ENCODE measurements at places on chromosomes 3 and 15. TPM values are rescaled to one million over a fixed set of nuclear protein-coding genes. Genes with fewer than 3 reads are reported as not detected.

ADAMTS9 gene
- 32.1 TPM for total RNA-seq

DNA sequence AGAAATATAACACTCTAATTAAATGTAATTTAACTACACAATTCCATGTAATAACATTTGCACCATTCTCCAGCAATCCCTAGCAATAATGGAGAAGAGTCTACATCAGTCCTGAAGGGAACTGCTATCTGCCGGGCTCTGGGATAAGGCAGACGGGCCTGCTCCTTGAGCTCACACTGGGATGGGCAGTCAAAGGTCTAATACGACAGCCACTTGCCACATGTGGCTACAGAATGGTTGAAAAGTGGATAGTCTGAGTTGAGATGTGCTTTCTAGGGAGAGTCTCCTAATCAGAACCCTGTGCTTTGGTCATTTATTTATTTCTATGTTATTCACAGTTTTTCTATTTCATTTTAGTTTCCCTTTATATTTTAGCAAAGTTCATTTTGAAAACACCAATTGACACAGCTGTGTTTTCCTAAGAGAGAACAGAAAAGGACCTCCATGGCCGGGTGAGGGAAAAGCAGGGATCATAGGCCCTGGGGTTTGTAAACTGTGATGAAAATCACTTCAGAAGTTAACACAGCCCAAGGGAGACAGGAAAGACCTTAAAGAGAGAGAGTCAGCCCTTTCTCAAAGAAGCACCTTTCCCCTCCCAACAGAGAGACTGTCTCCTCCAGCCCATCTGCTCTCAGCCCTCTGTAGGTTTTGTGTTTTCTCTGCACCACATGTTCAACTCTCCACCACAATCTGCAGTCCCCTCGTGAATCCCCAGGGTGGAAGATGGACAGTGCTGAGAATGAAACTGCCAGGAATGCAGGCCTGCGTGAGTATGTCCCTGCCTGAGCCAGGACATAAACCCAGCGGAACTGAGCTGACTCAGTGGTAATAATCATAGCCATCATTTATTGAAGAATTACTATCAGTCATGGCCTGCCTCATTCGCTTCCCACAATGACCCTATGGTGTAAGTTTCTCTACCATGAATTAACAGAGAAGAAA, 11.6 kb downstream of the FSIP1 start:
- DNase-seq: no peak

HRG gene
- total RNA-seq: not detected

GOLGA8S gene
- total RNA-seq: not detected

DNA sequence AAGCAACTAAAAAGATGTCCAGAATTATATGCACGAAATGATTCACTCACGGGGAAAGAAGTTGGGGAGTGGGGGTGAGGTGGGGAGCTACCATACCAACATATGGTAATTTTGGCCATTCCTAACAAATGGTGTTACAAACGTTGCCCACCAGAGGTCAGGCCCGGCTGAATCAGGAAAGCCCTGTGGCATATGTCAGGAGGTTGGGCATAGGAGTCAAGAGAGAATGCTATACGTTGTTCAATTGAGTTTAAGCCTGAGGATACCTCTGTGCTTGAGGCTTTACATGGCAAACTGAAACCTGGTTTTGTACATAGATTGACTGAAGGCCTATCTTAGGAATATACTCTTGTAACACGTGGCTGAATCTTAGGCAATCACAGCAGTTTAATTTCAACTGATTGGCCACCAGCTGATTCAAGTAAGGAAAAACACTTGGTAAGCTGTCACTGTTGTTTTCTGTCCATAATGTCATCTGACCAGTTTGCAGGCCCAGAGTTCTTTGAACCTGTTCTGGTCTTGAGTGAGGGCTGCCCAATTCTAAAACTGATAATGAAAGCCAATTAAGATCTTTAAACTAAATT, 23.4 kb upstream of the SLC2A2 start:
- DNase-seq: peak; percentile 79

ADPRH gene
- total RNA-seq: 0.77 TPM

DNA sequence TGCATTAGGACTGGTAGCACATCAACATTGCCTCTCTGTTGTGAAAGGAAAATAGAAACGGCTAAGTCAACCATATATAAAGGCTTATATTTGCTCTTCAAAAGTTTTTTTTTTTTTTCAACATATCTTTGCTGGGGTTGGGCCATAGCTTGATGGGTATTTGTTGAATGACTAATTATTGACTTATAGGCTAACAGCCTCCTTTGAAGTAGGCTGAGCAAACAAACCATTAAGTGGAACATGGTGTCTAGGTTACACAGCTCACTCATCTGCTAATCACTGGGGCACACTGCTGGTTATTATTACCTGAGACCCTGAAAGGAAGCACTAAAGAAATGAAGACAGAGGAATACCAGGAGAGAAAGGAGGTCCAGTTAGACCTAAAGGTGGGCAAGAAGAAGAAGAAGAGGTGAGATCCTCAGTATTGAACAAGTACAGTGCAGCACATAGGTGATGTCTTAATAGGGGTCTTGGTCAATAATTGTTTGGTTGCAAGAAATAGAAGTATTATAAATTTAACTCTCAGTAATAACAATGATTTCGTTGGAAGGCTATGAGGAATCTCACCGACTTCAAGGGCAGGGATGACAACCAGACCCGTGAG, 139.4 kb downstream of the RPLP1 start:
- no peak for DNase-seq

GRCh38 chr3:28615071-28615470, 266.4 kb upstream of the AZI2 start:
- no peak for DNase-seq

SSUH2 gene
- total RNA-seq: 0.37 TPM

- no peak for DNase-seq
Observed at GRCh38 chr15:34012461-34013028, 26.5 kb downstream of the AVEN start.

DNA sequence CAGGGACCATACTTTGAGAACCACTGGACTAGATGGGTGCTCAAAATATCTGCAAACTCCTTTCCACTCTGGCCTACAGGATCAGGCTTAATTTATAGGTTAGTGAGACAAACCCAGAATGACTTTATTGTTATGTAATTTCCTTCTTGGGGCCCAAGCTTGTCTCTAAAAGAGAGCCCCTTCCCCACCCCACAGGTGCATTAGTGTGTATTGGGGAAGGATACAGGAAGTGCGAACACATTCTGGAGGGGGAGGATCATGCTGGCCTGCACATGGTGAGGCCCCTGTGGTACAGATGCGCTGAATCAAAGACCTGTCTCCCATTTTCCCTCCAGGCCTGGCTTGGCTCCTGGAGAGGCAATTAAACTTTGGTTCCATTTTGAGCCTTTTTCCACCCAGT, 273.0 kb upstream of the LRTM1 start:
- no peak for DNase-seq

DNA sequence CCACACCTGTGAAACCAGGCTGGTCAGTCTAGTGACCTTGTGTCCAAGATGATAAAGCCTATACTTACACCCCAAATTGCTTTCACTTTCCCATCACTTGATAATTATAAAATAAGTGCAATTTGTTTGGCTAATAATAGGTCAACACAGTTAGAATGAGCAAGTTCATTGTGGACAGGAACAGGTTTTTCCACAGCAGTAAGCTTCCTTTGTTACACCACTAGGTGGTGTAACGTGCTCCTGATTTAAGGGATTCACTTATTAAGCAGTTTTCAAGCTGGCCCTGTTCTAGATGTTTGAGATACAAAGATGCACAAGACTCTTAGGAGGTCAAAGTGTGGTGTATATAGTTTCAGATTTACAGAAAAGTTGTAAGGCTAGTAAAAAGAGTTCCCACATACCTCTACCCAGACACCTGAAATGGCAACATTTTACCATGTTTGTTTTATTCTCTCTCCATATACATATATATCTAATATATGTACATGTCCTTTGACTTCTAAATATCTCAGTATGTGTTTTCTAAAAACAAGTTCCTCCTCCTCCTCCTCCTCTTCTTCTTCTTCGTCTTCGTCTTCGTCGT, 6.8 kb upstream of the MFSD1 start:
- DNase-seq: peak; percentile 37

SLC28A2 gene
- total RNA-seq: not detected

TLR9 gene
- not detected for total RNA-seq

- DNase-seq: no peak
Observed at GRCh38 chr3:114709102-114709501, 415.3 kb downstream of the TIGIT start.

SLC12A8 gene
- 4.6 TPM for total RNA-seq

SLC2A2 gene
- total RNA-seq: not detected

- no peak for DNase-seq
Observed at GRCh38 chr3:173892547-173892946, 495.0 kb downstream of the NLGN1 start.

GRCh38 chr3:124121379-124122312, 129.7 kb upstream of the ROPN1 start:
- DNase-seq: no peak

- DNase-seq: peak; percentile 69
Observed at GRCh38 chr3:11944052-11944673, 60.0 kb upstream of the SYN2 start.

DTWD1 gene
- 66.0 TPM for total RNA-seq

- DNase-seq: peak; percentile 93
Observed at GRCh38 chr3:186532598-186533072, 11.5 kb downstream of the CRYGS start.

DNA sequence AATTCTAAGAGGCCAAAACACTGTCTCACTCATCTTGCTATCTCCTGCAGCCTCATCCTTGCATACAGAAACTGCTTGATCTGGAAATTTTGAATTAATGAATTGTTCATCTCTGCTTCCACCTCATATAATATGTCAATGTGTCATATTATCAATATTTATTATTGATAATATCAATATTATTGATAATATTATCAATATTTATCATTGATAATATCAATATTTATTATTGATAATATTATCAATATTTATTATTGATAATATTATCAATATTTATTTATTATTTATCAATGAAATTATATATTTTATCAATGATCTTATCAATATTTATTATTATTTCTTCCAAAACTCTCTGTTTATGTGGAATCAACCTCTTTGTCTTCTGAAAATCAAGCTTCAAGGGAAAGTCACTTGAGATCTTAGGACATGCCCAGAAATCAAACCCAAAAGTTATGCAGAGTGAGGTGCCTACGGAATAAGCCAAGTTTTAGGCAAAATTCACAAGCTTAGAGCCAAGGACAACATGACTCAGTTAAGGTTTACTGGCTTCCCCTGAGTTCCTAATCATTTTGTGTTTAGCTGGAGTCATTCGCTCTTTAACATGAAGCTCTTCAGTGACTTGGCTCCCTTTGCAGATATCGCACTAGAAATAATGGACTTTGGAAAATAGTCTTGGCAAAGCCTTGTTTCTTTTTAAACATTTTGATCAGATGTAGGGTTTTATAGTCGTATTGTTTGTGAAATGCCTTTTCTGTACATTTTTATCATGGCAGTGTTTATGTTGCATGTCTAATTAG, 297.1 kb upstream of the RARB start:
- no peak for DNase-seq

DNA sequence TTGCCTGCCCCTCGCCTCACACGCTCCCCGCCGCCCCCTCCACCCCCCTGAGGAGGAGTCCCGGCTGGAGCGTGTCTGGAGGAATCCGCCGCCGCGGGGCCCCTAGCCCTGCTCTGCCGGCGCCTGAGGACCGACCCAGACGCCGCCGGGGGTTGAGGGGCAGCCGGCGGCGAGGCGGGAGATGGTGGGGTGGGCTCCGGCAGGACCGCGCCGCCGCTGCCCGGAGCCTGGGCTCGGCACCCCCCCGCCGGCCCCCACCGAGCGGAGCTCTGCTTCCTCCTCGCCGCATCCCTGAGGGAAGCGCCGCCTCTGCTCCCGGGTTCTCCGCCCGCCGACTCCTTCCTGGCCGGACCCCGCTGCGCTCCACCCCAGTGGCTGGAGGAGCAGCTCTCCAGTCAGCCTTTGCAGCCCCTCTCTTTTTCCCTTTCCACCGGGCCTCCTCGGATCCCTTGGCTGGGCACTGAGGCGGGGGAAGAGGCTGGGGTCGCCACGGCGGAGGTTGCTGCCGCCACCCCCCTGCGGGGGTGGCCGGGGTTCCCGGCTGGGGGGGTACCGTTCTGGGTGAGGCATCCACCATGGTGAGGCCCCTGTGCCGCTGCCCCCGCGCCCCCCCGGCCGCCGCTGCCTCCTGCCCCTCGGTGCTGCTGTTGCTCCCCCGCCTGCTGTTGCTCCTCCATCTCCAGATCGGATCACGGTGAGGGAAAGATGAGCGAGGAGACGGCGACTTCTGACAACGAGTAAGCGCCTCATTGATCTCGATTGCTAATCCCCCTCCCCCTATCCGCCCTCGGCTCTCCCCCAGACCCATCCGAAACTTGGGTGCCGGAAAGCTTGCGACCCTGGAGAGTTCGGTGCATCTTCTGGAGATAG, at the start of gene SPRED1:
SPRED1 (plus strand) TSS at position 356 of the 870 bp plus-strand sequence; CDS start at position 706, 350 bp downstream.
- peak; percentile 86 for DNase-seq

DNA sequence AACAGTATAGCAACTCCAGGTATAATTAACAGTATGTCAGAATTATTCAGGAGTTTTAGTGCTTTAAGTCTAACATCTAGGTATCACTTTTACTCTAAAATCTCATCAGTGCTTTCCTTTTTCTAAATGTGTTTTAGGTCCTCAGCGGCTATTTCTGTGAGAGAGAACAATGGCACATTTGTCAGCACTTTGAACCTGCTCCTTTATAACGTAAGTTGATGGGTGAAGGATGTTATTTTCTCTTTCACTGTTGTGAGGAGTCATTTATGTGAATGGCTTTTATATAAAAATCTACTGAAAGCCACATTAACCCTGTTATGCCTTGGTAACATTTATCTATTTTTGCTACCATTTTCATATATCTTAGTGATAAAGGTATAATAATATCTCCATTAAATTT, 22.8 kb downstream of the ZPLD1 start:
- no peak for DNase-seq

GRCh38 chr15:48028712-48029111, 92.1 kb upstream of the SLC24A5 start:
- no peak for DNase-seq

DNA sequence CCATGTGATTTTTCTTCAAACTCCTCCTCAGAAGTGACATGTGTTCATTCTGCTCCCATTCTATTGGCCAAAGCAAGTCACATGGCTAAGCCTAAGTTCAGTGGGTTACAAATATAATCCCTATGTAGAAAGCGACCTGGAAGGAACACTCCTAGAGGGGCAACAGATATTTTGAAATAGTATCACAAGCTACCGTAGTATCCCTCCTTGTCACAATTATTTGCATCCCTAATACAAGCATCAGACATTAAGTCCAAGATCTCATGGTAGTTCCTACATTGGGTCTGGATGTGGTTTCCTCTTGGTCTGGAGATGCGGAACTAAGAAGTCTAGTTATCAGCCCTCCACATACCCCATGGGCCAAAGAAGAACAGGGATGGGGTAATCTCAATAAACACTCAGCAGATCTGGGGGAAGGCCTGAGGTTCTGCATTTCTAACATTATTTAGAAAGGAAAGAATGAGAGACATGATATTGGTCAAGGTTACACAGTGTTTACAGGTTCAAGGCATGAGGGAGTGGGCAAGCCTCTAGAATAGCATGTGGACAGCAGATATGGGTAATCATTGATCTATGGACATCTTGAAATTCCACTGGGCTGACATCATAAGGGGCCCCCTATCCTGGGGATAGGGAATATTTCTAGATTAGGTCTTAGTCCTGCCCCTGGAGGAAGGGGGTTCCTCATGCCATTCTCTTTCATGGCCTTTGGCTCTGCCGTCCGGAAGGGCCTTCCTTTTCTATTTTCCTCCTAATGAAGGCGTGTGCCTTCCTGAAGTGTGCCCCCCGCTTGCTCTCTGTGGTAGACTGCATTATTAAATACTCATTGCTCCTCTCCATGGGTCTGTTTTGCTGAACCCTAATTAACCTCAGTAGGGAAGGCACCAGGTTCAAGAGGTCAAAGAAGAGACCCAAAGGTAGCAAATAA, 17.8 kb upstream of the ABHD2 start:
- DNase-seq: no peak

Data from neural progenitor cell (in vitro differentiated cells).